ENCODE measurements at places on chromosomes 16 and 17. TPM values are rescaled to one million over a fixed set of nuclear protein-coding genes. Genes with fewer than 3 reads are reported as not detected.
A peak's percentile ranks its signal among the peaks of the same experiment; 100 is the strongest.

The CLEC18B gene
- total RNA-seq = not detected

The TPSAB1 gene
- 8.9 TPM for total RNA-seq

The TMC8 gene
- total RNA-seq = 2.6 TPM

The C17orf107 gene
- 1.7 TPM for total RNA-seq

The CNTROB gene
- 4.6 TPM for total RNA-seq

The NGFR gene
- total RNA-seq = 16.7 TPM

The TNFRSF13B gene
- not detected for total RNA-seq

The FKBP10 gene
- 24.7 TPM for total RNA-seq

The CCL17 gene
- not detected for total RNA-seq

The SLC38A8 gene
- total RNA-seq = not detected

GRCh38 chr17:63790057-63790456, 16.1 kb downstream of the DDX42 start:
- DNase-seq = no peak

DNA sequence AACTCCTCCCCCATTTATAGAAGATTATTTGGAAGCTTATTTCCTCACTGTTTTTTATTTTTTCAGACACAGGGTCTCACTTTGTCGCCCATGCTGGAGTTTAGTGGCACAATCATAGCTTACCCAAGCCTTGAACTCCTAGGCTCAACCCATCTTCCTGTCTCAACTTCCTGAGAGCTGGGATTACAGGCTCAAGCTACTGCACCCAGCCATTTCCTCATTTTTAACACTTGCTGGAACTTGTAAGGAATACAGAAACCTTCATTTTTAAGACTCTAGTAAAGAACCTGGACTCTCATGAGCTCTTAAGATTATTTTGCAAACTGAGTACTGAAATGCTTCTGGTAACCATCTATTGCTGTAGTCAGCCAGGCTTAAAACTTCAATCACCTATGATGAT, 29.9 kb downstream of the KANSL1 start:
- no peak for DNase-seq

DNA sequence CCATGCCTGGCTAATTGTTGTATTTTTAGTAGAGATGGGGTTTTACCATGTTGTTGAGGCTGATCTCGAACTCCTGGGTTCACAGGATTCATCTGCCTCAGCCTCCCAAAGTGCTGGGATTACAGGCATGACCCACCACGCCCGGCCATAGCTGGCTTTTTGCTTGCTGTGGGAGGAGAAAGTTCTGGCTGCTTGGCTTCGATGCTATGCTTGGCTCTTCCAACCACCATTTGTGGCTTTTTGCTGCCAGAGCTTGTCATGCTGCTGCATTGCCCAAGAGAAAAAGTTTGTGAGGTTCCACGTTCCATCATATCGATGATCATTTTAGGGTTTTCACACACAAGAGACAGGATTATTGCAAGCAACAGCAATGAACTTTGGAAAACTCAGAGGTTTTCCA, 16.2 kb downstream of the BMERB1 start:
- no peak for DNase-seq

DNA sequence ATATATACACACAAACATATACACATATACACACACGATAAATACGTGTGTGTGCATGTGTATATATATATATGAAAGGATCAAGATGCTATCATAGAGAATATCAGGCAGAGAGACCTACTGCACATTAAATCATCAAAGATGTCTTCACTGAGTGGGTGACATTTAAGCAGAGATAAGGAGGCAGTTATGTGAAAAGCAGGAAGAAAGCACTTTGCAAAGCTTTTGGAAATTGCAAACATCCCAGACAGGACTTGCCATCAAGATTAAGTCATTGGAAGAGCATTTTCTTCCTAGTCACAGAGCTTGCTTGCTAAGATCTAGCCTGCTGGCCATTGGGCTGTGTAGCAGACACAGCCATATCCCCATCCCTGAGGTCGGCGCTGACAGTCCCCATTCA, 56.4 kb downstream of the VAT1L start:
- DNase-seq = no peak

- DNase-seq = peak; percentile 85
These were observed 1.3 kb upstream of the HIC1 start for GRCh38 chr17:2053380-2054261.

GRCh38 chr16:70589998-70590471, 56.3 kb upstream of the IL34 start:
- no peak for DNase-seq

DNA sequence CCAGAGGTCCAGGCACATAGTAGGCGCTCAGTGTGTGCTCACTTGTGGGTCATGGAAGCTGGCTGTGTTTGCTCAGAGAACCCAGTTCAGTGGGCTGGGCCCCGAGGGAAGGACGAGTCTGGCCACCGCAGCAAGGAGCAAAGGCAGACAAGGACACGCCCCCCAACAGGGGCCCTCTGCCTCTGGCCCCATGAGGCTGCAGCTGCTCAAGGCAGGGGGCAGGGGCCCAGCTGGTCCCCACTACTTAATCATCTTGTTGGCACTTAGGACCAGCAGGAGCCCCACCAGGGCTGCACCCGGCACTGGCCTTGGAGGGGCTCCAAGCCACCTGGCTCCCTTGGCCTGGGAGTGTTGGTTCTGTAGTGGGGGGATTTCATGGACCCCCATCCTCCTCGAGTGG, 16.1 kb downstream of the KCNJ12 start:
- no peak for DNase-seq

GRCh38 chr16:20391045-20391444, 13.5 kb downstream of the PDILT start:
- no peak for DNase-seq

- no peak for DNase-seq
These were observed 7.4 kb downstream of the CDK5RAP3 start for GRCh38 chr17:47978324-47978723.

GRCh38 chr17:39699818-39700147, at the start of gene ERBB2:
ERBB2 (plus strand) TSS chr17:39700064; CDS start chr17:39700239, 175 bp downstream.
- DNase-seq = peak; percentile 85

GRCh38 chr17:38916771-38917170, 8.6 kb upstream of the LASP1NB start:
- peak; percentile 5 for DNase-seq

GRCh38 chr16:67641779-67642708, 2.9 kb upstream of the CARMIL2 start:
- DNase-seq = no peak

DNA sequence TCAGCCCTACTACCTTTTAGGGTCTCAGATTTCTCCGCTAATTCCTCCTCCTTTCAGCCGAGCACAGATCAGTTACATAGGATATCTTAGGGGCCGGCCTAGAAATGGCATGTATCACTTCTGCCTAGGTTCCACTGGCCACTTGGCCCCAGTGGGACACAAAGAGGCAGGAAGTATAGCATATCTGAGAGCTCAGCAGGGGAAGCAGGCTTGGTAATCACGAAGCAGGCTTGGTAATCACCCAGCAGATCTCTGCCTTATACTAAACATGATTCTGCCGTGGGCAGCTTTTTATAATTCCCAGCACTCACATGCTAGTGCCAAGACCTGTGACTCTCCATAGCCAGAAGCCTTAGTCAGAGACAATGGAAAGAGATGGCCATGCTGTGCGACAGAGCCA, 59.6 kb upstream of the CACNG5 start:
- no peak for DNase-seq

DNA sequence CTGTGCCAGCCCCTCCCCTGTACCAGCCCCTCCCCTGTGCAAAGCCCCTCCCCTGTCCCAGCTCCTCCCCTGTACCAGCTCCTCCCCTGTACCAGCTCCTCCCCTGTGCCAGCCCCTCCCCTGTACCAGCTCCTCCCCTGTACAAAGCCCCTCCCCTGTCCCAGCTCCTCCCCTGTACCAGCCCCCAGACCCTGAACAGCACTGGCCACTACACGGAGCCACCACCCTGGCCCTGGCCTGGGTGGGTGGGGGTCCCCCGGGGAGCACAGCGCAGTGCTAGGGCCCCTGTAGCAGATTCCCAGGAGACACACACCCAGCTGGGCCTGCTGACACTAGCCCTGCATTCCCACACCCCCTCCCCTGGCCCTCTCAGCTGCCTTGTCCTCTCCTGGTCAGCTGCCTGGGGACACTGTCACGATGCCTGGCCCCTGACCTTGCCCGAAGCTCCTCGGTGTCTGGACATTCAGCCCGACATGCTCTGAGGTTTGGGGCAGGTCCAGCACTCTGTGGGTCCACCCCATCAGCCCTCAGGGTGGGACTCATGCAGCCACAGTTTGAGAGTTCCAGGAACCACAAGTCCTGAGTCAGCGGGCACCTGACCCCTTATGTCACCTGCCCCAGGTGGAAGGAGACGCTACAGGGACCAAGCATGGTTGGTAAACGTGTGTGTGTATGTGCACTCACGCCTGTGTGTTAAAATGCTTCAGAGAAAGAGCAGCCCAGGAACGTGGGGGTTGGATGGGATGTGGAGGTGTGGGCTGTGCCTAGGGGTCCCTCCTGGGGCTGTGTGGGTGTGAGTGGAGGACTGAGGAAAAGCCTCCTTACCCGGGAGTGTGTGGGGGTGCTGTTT, 114.2 kb downstream of the METRNL start:
- DNase-seq = no peak

DNA sequence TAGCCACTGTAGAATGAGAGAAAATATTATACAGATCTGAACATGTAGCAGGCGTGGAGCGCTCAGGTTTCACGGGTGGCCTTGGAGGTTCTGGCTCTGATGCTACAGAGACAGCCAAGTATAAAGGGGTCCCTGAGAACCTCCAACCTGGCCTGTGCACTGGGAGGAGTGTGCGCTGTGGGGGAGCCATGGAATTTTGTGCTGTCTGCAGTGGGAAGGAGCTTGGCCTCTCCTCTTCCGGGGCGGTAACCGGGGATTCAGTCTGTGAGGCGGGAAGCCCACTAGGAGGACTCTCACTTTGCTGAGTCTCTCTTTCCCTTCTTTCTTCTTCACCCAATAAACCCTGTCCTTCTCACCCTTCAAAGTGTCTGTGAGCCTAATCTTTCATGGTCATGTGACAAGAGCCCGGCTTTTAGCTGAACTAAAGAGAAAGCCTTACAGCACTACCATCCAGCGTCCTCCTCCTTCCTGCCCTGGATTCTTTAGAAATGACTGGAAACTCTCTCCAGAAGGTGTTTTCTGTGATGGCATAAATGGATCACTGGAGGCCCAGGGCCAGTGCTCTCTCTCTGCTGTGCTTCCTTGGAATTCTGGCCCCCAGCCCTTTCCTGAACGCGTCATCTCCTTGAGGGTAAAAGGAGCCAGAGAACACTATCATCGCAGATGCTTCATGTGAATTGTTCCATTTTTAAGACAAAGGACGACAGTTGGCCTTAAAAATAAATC, 232.1 kb upstream of the CACNG5 start:
- DNase-seq = peak; percentile 57

DNA sequence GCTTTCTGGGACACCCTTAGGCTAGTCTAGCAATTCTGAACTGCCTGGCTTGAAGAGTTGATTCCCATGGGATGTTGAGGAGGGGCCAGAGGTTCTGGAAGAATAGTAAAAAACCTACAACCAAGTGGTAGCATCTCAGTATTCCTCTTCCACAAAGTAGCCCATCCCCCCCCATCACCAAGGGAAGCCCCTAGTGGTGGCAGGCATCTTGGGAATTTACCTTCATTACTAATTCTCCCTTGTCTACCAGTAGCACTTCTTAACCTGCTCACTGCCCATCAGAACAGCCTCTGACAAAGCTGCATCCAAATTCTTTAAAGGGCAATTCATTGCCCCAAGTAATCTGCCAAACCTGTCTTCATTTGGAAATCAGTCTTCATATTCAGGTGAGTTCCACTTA, 12.8 kb upstream of the RAB11FIP4 start:
- no peak for DNase-seq

DNA sequence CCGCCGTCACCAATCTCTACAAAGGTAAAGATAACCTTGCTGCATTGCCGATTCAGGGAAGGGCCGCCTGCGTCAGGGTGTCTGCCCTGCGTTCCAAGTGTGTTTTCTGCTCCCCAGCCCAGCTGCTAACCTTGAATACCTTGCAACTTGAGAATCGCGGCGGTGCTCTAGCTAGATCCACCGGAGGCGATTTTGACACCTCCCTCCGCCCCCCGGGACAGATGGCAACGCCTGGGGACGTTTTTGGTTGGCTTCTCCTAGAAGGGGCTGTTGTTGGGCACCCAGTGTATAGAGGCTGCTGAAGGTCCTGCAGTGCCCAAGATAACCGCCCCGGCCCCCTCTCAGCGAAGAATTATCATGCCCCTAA, 1.5 kb downstream of the HAPSTR1 start:
- DNase-seq = no peak

- no peak for DNase-seq
These were observed 529.5 kb upstream of the RBFOX1 start for GRCh38 chr16:6803176-6803575.

- DNase-seq = no peak
These were observed 11.4 kb upstream of the NLRC5 start for GRCh38 chr16:56977823-56978430.

DNA sequence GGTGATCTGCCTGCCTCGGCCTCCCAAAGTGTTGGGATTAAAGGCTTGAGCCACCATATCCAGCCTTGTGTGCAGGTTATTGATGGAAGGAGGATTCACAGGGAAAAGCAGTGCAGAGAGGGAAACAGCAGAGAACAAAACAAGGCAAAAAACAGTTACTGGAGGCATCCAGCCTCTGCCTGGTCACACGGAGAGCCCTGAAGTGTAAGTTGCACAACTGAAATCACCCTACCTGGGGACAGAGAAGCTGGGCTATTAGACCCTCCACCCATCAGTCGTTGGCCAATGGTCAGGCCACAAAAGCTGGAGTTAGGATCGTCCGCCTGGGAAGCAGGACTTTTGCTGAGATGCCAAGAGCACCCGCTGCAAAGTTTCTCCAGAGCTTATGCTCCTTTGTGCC, 57.9 kb upstream of the BCO1 start:
- DNase-seq = no peak

- peak; percentile 80 for DNase-seq
These were observed 68.2 kb downstream of the MYO18A start for GRCh38 chr17:29111816-29112499.

DNA sequence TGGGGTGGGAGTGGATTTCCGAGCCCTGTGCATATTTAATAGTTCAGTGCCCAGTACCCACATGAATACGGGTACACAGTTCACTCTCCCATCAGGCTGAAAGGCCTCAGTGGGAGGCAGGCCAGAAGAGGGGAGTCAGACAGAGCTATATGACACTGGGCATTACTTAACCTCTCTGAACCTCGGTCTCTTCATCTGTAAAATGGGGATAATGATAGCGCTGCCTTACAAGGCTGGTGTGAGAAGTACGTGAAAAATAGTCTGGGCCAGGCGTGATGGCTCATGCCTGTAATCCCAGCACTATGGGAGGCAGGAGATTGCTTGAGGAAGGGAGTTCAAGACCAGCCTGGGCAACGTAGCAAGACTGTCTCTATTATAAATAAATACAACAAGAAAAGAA, 3.6 kb downstream of the GPRC5B start:
- DNase-seq = no peak

DNA sequence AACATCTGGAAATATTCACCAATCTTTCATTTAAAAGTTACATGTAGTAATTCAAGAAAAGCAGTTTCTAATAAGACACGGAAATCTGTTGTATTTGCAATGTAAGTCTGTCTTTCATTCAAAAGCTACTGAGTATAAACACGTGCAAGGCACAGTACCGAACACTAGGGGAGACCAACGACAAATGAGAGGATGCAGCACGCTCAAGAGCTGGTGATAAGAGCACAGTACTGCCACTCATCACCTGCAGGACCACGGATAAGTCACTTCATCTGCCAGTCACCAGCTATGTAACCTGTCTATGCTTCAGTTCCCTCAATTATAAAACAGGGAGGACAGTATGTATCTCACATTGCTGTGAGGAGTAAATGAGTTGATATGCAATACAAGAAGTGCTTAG, 67.1 kb downstream of the CLEC18A start:
- no peak for DNase-seq

- DNase-seq = peak; percentile 71
These were observed 767 bp downstream of the ARSG start for GRCh38 chr17:68291836-68292688.

Measured in right atrium auricular region (tissue), 2 donors.